CD4-positive, alpha-beta T cell treated with Interleukin-10 for 1 hour (primary cell): ENCODE measurements at places on chromosomes 4 and X.

- DNase-seq, result no peak
Measured at GRCh38 chrX:119948381-119948780, 4.8 kb upstream of the NKAP start.

DNA sequence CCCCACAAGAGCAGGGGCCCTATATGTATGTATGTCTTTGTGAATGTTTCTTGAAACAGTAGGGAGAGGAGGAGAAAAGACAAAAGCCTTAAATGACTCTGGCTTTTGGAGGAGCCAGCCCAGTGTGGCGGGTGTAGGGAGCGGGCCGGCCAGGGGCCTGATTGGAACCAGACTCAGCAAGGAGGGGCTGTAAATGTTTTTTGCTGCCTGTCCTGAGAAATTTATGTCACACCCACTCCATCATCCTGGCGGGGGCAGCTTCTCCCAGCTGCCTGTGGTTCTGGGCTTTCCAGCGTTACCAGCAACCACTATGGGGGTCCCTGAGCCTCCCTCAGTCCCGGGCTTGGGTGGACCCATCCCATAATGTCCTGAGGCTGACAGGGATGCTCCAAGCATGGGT is 130.8 kb downstream of the PJA1 start:
- DNase-seq, result no peak

GRCh38 chrX:4238916-4239315 is 525.5 kb upstream of the PRKX start:
- DNase-seq, result no peak

- peak; percentile 8 for DNase-seq
Measured at GRCh38 chr4:153222707-153223426, 18.6 kb downstream of the TRIM2 start.

DNA sequence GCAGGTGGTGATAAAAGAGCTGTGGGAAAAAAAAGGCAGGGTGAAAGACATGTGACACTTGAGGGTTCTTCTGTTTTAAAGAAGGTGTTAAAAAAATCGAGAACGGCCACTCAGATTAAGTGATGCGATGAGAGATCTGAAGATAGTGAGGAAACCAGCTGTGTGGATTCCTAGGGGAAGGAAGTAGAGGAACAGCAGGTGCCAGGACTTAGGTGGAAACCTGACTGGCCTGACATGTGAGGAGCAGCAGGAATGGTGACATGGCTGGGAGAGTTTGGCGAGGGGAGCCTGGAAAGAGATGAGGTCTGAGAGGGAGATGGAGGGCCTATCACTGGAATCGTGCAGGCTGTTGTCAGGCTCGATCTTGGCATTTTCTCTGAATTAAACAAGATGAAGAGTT is 55.5 kb downstream of the BMPR1B start:
- no peak for DNase-seq

- peak; percentile 14 for DNase-seq
Measured at GRCh38 chrX:154056770-154057241, 37.1 kb upstream of the IRAK1 start.

DNA sequence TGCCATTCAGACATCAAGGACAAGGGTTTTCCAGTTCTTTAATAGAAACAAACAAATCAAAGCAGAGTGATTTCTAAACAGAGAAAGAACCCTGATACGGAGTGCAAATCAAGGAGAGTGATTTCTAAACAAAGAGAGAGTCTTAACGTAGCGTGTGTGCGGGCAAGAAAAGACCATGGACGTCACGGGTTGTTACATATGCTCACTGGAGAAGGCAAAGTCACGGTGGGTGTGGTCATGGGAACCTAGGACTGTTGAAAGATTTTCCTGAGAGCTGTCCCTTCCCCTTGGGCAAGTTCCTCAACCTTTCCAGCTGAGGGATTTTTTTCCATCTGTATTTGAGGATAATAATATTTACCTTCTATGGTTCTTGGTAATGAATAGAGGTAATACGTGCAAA is 95.0 kb upstream of the SLC34A2 start:
- no peak for DNase-seq

DNA sequence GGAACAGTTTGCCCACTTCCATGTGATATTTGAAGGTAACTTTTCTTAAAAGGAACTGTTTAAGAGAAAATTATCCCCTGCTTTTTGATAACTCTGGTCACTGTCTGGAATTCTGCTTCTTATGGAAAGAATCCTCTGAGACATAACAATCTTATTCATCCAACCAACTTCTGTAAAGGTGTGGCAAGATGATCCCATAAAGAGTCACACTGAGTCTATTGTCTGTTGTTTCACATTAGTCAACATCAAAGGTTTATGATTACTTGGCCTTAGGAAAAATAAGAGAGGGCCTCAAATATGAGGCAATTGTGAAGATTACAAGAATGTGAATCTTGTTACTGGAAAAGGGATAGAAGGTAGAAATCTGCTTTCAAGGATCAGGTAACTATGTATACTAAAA is 88.0 kb upstream of the MAGEB18 start:
- no peak for DNase-seq

DNA sequence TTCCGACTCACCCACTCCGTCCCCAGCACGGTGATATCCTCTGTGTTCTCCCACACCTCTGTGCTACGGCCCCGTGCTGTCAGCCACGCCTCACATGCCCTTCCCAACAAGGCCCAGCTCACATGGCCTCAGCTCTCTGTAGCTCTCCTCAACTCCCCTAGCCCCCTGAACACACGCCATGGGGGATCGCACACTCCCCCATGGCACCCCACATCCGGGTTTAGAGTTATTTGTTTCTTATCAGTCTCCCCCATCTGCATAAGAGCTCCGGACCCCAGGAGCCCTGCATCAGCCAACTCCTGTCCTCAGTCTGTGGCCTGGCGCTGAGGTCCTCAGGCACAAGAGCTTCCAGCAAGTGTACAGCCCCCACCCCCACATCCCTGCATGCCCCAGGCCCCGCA is 7.0 kb downstream of the C4orf50 start:
- no peak for DNase-seq

DNA sequence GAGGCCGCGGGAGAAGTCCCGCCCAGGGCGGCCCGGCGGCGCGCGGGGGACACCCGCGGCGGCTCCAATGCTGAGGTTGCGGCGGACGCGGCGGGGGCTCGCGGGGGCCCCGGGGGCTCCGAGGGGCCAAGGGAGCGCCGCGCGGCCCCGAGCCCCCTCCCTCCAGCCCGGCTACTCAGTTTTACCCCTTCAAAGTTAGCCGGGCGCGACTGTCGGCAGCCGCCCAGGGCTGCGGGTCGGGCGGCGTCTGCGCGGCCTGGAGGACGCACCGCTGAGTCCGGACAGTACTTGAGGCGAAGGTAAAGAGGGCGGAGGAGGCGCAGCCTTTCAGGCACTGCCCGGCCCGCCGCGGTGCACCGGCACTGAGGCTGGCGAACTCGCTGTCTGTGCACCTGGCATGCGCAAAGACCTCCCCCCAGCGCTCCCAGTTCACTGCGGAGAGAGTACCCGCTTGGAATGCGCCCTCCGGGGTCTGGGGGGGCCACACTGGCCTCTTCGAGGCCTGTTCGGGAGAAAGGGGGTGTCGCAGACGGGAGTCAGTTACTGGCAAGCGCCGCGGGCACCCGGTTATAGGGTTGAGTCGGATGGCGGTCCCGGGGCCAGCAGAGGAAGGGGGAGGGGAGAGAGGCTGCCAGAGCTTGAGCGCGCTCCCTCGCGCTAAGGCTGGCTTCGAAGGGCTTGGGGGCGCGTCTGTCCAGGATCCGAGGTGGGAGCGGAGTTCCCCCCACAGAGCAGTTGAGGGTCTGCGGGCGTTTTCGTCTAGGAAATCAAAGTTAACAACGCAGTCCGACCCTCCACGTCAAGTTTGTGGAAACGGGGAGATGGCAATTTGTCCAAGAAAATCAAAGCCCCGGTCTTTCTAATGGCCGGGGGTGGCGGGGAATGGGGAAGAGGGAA is 1.1 kb downstream of the PCDH19 start:
- DNase-seq, result no peak

- DNase-seq, result no peak
Measured at GRCh38 chr4:178462710-178463109, 1020.5 kb upstream of the AGA start.

DNA sequence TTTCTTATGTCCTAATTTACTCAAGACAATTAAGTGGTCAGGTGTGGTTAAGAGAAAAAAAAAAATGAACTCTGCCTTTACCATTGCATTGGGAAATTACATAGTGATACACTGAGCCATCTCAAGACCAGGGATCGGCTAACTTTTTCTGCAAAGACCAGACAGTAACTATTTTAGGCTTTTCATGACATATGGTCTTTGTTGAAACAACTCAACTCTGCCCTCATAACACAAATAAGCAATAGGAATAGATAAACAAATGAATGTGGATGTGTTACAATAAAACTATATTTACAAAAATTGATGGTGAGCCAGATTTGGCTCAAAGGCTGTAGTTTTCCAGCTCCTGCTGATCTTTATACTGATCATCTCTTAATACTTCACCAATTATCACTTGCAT is 632.6 kb upstream of the INTU start:
- no peak for DNase-seq

DNA sequence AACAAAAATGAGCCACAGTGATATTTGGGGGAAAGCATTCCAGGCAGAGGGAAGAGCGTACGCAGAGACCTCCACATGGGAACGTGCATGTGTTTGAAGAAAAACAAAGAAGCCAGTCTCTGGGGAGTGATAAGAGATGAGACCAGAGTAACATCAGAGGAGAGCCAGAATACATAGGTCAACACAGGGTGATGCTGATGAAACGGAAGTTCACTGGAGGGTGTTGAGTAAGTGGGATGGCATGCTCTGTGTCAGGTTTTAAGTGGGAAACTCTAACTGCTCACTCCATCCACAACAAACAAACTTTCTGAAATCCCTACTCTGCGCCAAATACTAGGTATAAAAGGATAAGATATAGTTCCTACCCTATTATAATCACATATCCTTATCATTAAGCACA is 110.0 kb downstream of the ARHGAP6 start:
- DNase-seq, result no peak

GRCh38 chr4:119589165-119589564 is 39.4 kb downstream of the PDE5A start:
- no peak for DNase-seq

- DNase-seq, result no peak
Measured at GRCh38 chr4:78308517-78308916, 243.1 kb upstream of the ANXA3 start.

- no peak for DNase-seq
Measured at GRCh38 chr4:82885410-82885809, 5.5 kb downstream of the SEC31A start.

DNA sequence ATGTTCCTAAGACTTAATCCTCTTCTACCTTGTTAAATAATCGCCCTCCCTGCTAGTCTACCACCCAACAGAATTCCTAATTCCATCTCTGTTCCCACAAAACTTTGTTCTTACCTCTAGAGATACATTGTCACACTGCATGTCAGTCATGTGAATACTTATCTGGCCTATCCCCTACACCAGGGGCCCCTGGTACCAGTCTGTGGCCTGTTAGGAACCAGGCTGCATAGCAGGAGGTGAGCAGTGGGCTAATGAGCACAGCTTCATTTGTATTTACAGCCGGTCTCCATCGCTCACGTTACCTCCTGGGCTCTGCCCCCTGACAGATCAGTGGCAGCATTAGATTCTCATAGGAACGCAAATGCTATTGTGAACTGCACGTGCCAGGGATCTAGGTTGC is 73.9 kb downstream of the APBB2 start:
- no peak for DNase-seq

GRCh38 chr4:138669479-138670315 is 345.9 kb upstream of the NOCT start:
- no peak for DNase-seq

GRCh38 chr4:183797445-183798300 is 107.4 kb upstream of the STOX2 start:
- DNase-seq, result no peak

GRCh38 chr4:30912098-30912714 is 192.0 kb downstream of the PCDH7 start:
- no peak for DNase-seq

GRCh38 chrX:32562261-32562660 is 649.1 kb downstream of the DMD start:
- DNase-seq, result no peak

DNA sequence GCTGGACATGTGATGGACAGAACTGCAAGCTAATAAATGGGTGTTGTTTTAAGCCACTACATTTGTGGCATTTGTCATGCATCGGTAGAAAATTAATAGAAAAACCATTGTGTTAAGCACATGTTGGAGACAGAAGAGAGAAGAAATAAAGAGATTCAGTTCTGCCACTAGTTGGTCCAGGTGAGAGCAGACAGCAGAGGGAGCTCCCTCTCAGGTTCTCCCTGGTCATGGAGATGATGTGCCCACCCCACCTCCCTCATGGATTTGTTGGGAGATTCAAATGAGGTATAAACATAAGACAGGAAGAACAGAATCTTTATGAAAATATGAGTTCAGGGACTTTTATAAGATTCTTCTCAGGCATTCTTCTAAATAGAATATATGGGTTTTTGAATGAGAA is 36.8 kb upstream of the OCIAD2 start:
- DNase-seq, result no peak

DNA sequence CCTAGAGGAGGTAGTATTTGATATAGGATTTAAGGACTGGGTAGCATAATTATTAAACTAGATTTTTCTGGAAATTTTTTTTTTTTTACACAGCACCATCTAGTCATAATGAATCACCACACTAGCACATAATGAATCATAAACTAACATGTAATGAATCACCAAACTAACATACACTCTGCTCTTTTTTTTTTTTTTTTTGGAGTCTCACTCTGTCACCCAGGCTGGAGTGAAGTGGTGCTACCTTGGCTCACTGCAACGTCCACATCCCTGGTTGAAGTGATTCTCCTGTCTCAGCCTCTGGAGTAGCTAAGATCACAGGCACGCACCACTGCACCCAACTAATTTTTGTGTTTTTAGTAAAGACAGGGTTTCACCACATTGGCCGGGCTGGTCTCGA is 92.5 kb downstream of the FAM13A start:
- DNase-seq, result no peak

- DNase-seq, result no peak
Measured at GRCh38 chrX:103376979-103377324, 614 bp downstream of the BEX3 start.

DNA sequence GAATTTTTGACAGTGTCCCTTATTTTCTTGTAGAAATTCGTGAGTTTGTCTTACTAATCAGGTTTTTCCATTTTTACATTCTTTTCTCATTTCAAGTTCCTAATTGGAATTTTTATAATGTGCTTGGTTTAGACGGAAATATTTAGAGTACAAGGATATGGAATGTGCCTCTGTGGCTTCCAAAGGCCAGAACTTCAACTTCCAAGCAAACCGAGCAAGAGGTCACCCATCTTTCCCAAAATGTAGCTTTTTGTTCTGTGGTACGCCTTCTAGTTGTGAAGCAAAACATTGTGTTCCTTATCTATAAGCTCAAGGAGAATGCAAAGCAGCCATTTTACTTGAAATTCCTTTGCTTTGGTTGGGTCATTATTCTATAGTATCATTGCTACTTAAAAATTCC is 212.8 kb upstream of the PACRGL start:
- no peak for DNase-seq

GRCh38 chr4:70754470-70754869 is 32.7 kb downstream of the RUFY3 start:
- no peak for DNase-seq

- DNase-seq, result no peak
Measured at GRCh38 chrX:26922278-26922677, 540.9 kb downstream of the PPP4R3C start.
